ENCODE measurements at places on chromosomes 7 and 10. TPM values are rescaled to one million over a fixed set of nuclear protein-coding genes. Genes with fewer than 3 reads are reported as not detected.
A peak's percentile ranks its signal among the peaks of the same experiment; 100 is the strongest.

GRCh38 chr10:60978287-60979115 is 34.5 kb upstream of the RHOBTB1 start:
- DNase-seq = peak; percentile 54
- H3K27me3 ChIP-seq = no peaks in the 10 kb centered on the region
- H3K4me3 ChIP-seq = no peak overlapping the region
- no peak overlapping the region for H3K27ac ChIP-seq
- H3K4me1 ChIP-seq = peaks cover 12% of the 10 kb centered on the region
- no peaks in the 10 kb centered on the region for H3K36me3 ChIP-seq

GRCh38 chr7:100719523-100720278 is 567 bp upstream of the EPO start:
- H3K27me3 ChIP-seq = no peaks in the 10 kb centered on the region
- H3K4me1 ChIP-seq = no peaks in the 10 kb centered on the region
- no peak overlapping the region for H3K4me3 ChIP-seq
- no peak overlapping the region for H3K27ac ChIP-seq
- no peak for DNase-seq

DNA sequence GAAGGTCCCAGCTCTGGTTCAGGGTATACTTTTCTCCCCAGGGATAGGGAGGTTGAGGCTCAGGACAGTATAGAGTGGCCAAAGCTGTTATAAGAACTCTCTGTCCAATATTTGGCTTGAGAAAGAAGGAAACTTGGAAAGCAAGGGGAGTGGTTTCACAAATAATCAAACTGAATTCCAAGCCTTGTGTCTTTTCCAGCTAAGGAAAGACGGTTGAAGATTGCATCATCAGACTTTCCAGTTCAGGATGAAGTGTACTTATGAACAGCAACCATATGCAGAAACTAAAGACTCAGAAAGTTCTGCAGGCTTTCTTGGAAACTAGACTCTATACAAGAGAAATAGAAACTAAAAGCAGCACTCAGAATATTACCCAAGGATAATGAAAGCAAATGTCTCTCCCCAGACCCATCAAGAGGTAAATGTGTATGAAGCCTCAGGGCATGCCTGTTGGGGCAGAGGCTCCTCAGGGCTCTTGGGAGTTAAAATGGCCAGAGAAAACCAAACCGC is 46.4 kb downstream of the RAMP3 start:
- H3K27me3 ChIP-seq = peaks cover 46% of the 10 kb centered on the region
- H3K36me3 ChIP-seq = no peaks in the 10 kb centered on the region
- H3K4me1 ChIP-seq = no peaks in the 10 kb centered on the region
- no peak overlapping the region for H3K27ac ChIP-seq

DNA sequence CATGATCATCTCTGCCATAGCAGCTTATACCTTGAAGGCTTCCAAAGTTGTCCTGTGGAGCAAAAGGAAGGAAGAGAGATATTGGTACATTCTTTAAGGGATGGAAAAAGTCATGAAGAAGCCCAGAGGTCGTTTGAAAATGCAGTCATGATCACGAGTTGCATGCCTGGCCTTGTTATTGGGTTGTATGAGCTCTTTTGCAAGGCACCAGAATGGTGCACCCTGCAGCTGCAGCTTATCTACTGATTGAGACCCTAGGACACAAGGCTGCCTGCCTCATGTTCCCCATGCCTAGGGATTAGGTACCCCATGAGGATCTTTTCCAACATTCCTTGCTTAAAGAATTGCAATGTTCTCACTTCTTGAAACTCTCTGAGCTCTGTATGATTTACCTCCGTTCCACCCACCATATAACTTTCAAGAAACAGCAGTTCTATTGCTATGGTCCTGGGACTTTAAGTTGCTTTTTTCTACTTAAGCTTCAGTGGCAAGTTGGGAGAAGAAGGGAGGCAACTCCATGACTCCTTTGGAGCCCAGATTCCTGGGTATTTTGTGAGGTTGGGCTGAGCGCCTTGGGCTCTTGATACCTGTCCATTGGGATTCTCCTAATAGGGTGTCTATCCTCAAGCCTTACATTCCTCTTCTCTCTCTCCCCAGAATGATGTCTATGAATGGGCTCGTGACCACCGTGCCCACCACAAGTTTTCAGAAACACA is 6.9 kb downstream of the SCD start:
- H3K36me3 ChIP-seq = peaks cover 89% of the 10 kb centered on the region
- H3K4me3 ChIP-seq = no peak overlapping the region
- no peaks in the 10 kb centered on the region for H3K27me3 ChIP-seq
- DNase-seq = no peak
- peaks cover 53% of the 10 kb centered on the region for H3K4me1 ChIP-seq

Gene TRPV5
- not detected for total RNA-seq

Gene LIPM
- not detected for total RNA-seq

Gene IFIT1B
- total RNA-seq = not detected

GRCh38 chr10:21993360-21994001 is 10.0 kb downstream of the DNAJC1 start:
- H3K27ac ChIP-seq = no peak overlapping the region
- H3K27me3 ChIP-seq = no peaks in the 10 kb centered on the region
- H3K4me3 ChIP-seq = no peak overlapping the region
- H3K36me3 ChIP-seq = no peaks in the 10 kb centered on the region
- H3K4me1 ChIP-seq = no peaks in the 10 kb centered on the region

Gene ZNF92
- total RNA-seq = 9.4 TPM

DNA sequence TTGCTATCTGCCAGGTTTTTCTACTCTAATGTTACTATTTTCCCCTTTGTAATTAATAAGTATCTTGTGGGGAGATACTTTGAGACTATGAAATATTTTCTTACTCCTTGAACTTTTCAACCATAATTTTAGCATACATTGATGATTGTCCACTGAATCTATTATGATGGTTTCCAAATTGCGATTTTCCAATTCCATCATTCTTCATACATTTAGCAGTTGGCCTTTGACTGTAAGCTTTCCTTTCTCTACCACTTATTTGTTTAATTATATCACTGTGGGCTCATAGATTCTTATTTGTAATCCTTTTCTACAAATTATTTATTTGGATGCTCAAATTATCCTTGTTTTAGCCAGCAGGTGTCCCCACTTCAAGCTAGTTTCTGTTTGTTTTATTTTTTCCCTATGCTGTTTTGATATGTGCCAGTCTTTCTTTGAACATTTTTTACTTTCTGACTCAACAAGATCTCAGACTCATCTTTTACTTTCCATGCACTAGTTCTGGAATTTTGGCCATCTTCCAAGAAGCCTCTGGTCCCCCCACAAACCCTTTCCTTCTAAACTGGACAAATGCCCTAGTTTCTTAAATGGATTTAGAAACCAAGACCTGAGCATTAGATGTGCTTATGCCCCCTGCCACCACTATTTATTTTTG is 11.4 kb upstream of the MRPS16 start:
- no peaks in the 10 kb centered on the region for H3K27me3 ChIP-seq
- no peak overlapping the region for H3K4me3 ChIP-seq
- H3K27ac ChIP-seq = no peak overlapping the region
- H3K4me1 ChIP-seq = peaks cover 13% of the 10 kb centered on the region
- DNase-seq = no peak
- H3K36me3 ChIP-seq = no peaks in the 10 kb centered on the region

GRCh38 chr7:28490831-28491230 is 78.5 kb downstream of the CREB5 start:
- H3K36me3 ChIP-seq = no peaks in the 10 kb centered on the region
- no peak overlapping the region for H3K4me3 ChIP-seq
- H3K4me1 ChIP-seq = no peaks in the 10 kb centered on the region

- no peaks in the 10 kb centered on the region for H3K4me1 ChIP-seq
- no peak overlapping the region for H3K4me3 ChIP-seq
- H3K27ac ChIP-seq = no peak overlapping the region
- H3K36me3 ChIP-seq = no peaks in the 10 kb centered on the region
- no peak for DNase-seq
These were observed 52.9 kb downstream of the IKZF1 start for GRCh38 chr7:50357426-50357825.

Gene C10orf62
- total RNA-seq = 0.32 TPM

DNA sequence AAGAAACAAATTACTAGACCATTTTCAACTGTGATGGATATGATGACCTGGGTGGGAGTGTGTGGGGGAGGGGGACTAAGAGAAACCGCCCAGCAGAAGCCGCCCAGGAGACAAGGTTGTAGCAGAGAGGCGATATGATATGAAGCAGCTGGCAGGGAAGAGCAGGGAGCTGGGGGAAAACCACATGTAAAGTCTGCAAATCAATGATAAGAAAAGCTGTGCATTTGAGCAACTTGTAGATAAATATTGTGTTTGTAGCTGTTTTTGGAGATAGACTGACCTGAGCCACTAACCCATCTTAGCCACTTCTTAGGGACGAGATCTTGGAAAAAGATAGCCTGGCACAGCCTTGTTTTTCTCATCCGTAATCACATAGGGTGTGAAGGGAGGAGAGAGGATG is 252.6 kb downstream of the SEC23IP start:
- peaks cover 55% of the 10 kb centered on the region for H3K27me3 ChIP-seq
- no peak overlapping the region for H3K4me3 ChIP-seq
- no peaks in the 10 kb centered on the region for H3K36me3 ChIP-seq
- DNase-seq = no peak
- no peaks in the 10 kb centered on the region for H3K4me1 ChIP-seq

DNA sequence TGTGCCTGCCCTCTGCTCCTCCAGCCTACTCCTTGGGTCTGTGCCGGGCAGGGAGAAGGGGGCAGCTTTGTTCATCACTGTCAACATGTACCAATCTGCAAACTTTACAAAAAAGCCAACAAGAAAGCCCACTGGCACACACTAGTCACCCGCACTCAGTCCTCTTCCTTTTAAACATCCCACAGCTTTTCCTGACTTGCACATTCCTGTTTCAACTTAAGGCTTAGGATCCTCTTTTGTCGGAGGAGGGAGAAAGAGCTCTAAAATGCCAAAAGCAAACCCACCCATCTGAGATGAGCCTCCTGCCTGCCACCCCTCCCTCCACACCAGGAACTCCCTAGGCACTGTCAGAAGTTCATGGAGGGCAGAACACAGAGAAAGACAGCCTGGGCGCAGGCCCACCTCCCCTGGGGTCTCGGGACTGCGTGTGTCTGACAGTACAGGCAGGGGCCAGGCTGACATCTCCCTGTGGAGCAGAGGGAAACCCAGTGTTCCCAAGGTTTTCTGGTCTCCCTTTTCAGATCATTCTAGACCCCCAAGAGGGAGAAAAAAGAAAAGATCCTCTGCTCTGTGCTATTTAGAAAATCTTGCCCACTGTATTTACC is 5.4 kb downstream of the PDIA4 start:
- H3K27ac ChIP-seq = no peak overlapping the region
- H3K27me3 ChIP-seq = no peaks in the 10 kb centered on the region
- no peak for DNase-seq
- H3K4me1 ChIP-seq = peaks cover 5% of the 10 kb centered on the region

DNA sequence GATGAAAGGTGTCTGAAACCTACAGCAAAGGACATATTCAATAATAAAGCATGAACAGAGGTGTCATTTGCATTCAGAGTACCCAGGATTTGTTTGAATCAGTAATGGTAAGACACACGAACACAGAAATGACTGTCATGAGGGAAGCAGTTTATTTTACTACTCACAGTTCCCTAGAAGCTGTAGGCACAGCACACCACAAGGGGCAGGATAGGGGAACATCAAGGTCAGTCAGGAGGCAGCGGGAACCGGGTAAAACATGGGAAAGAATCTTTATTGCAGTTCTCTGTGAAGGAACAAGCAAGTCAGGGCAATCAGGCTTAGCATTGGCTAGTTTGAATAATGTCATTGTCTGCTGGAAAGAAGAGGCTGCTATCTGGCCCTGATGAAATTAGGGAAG is 70.2 kb upstream of the PDSS1 start:
- no peaks in the 10 kb centered on the region for H3K27me3 ChIP-seq
- peaks cover 5% of the 10 kb centered on the region for H3K4me1 ChIP-seq
- peak; percentile 10 for DNase-seq
- H3K36me3 ChIP-seq = no peaks in the 10 kb centered on the region
- H3K27ac ChIP-seq = no peak overlapping the region

DNA sequence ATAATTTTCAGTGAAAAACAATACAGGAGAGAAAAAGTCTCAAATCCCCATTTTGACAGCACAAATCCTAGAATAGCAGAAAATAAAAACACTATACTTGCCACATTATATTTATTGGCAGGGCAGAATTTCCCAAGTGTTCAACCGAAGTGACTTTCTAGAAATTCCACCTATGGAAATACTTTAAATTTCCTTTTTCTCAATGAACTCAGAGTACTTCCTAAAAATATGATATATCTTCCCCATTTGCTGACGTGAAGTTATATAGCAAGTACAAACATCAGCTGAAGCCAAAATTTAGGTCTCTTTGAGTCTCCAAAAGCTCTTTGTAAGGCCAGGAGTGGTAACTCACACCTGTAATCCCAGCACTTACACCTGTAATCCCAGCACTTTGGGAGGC is 83.3 kb downstream of the NT5C2 start:
- H3K4me3 ChIP-seq = no peak overlapping the region
- no peak overlapping the region for H3K27ac ChIP-seq
- DNase-seq = no peak
- peaks cover 2% of the 10 kb centered on the region for H3K4me1 ChIP-seq
- no peaks in the 10 kb centered on the region for H3K36me3 ChIP-seq

Gene CPA2
- total RNA-seq = 1.5 TPM

DNA sequence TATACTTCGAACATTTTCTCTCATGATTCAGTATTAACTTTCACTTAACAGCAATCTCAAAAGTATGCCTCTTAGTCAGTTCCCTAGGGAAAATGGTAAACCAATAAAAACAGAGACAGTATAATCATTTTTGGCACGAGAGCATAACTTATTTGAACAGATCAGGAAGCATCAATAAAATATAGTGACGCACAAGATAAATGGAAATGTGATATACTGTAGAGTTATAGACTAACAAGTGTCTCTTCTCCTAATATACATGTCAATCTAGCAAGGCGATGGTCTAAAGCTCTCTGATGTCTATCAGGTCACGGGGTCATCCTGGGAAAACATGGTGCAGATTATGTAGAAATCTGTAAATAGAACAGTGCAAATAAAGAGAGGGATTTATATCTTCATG is 131.6 kb downstream of the HGF start:
- H3K4me3 ChIP-seq = no peak overlapping the region
- no peaks in the 10 kb centered on the region for H3K27me3 ChIP-seq
- H3K4me1 ChIP-seq = no peaks in the 10 kb centered on the region
- H3K27ac ChIP-seq = no peak overlapping the region
- DNase-seq = no peak

All from HCT116 (cell line).